ENCODE measurements at places on chromosomes 1 and 21.
A peak's percentile ranks its signal among the peaks of the same experiment; 100 is the strongest.

DNA sequence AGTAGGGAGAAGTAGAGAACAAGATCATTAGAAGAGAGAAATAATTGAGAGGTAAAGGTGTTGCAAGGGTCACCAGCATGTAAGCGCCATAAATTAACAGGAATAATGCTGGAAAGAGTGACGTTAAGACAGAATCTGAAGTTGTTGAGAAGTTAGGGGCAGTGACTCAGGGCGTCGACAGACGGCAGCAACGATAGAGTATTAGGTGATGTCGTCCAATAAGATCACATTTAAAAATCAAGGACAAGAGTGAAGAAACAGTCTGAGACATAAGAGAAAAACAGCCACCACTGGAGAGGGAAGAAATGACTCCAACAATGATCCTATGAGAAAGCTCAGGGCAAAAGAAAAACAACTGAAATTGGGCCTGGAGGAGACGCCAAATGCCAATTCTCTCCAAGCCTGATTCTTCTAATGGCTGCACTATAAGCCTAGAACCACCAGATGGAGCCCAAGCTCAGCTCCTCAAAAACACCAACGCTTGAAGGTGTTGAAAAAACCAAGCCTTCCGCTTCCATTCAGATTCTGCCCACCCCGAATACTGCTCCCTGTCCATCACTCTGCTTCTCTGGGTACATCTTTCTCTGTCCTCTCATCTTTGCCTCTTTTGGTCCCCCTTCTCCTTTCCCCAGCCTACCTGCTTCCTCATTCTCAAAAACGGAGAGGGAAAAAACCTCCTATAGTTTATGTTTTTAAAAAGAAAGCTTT is 70.0 kb downstream of the LUZP1 start:
- H3K4me3 ChIP-seq, result no peak overlapping the region
- H3K36me3 ChIP-seq, result peaks cover 34% of the 10 kb centered on the region
- no peak overlapping the region for H3K27ac ChIP-seq
- H3K27me3 ChIP-seq, result no peaks in the 10 kb centered on the region
- DNase-seq, result peak; percentile 83

GRCh38 chr1:26327956-26328362 is 10.2 kb downstream of the CD52 start:
- no peak overlapping the region for H3K27ac ChIP-seq
- no peak for DNase-seq
- H3K4me3 ChIP-seq, result no peak overlapping the region
- H3K4me1 ChIP-seq, result no peaks in the 10 kb centered on the region
- no peaks in the 10 kb centered on the region for H3K36me3 ChIP-seq
- H3K27me3 ChIP-seq, result no peaks in the 10 kb centered on the region

GRCh38 chr1:110915804-110916203 is 42.9 kb downstream of the CD53 start:
- H3K27ac ChIP-seq, result no peak overlapping the region
- no peak for DNase-seq
- no peak overlapping the region for H3K4me3 ChIP-seq
- no peaks in the 10 kb centered on the region for H3K36me3 ChIP-seq
- H3K4me1 ChIP-seq, result no peaks in the 10 kb centered on the region

DNA sequence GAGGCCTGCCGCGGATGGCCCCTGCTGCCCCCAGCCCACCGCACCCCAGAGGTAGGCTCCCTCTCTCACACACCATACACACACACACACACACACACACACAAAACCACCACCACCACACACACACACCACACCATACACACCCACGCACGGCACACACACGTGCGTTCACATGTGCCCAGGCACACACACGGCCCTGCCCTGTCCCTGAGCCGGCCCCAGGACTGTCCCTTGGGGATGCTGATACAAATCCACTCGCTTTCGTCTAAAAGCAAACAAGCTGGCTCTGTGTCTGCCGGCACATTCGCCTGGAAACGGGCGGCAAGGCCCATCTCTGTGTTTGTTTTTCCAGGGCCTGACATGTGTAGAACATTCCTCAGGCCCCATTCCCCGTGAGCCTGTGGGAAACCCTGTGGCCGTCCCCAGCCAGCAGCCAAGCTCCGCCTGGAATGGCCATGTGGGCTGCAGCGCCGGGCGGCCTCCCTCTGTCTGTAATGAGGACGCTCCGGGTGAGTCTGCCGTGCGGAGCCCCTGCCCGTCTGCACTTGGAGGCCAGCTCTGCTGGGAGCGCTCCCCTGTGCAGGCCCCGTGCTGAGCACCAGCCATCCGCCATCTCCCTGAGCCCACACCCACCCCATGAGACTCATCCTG is 67.4 kb downstream of the DMRTB1 start:
- no peaks in the 10 kb centered on the region for H3K4me1 ChIP-seq
- H3K36me3 ChIP-seq, result no peaks in the 10 kb centered on the region
- DNase-seq, result peak; percentile 56

GRCh38 chr1:234851450-234852438 is 241.8 kb upstream of the IRF2BP2 start:
- no peak overlapping the region for H3K4me3 ChIP-seq
- H3K36me3 ChIP-seq, result no peaks in the 10 kb centered on the region
- H3K27me3 ChIP-seq, result no peaks in the 10 kb centered on the region
- peak; percentile 48 for DNase-seq
- H3K4me1 ChIP-seq, result peaks cover 4% of the 10 kb centered on the region
- no peak overlapping the region for H3K27ac ChIP-seq

DNA sequence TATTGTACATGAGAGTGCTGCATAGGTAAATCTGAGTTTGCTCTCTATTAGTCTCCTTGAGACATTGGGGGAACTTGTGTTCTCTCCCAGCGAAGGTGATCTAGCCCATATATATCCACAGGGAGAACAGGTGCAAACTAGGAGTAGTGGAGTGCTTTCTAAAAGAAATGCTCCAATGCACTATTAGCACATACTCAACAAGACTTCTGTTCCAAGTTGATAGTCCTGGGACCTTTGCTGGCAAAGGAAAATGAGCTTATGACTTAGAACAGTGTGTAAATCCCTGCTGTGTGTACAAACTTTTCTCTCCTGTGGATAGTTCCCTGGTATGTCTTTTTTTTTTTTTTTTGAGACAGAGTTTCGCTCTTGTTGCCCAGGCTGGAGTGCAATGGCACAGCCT is 25.5 kb downstream of the CFAP126 start:
- no peaks in the 10 kb centered on the region for H3K4me1 ChIP-seq
- no peak overlapping the region for H3K4me3 ChIP-seq
- no peak for DNase-seq
- no peak overlapping the region for H3K27ac ChIP-seq
- H3K27me3 ChIP-seq, result no peaks in the 10 kb centered on the region
- H3K36me3 ChIP-seq, result peaks cover 92% of the 10 kb centered on the region

DNA sequence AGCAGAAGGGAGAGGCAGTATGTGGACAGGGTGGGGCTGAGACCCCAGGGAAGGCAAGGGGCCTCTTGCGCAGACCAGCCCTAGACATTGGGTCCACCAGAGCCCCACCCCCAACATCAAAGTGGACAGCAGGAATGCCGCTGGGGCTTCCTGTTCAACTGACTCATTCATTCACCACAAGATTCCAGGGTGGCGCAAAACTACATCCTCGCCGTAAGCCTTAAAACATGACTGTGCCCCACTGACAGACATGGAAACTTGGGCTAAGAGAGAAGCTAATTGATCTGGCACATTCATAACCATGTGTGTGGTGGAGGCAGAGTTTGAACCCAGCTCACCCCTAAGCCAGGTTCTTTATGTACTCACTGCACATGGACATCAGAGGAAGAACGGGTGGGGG is 14.0 kb downstream of the COL16A1 start:
- no peaks in the 10 kb centered on the region for H3K36me3 ChIP-seq
- no peak overlapping the region for H3K4me3 ChIP-seq
- no peak overlapping the region for H3K27ac ChIP-seq
- H3K4me1 ChIP-seq, result no peaks in the 10 kb centered on the region
- no peak for DNase-seq
- no peaks in the 10 kb centered on the region for H3K27me3 ChIP-seq

- H3K36me3 ChIP-seq, result no peaks in the 10 kb centered on the region
- no peak for DNase-seq
- H3K27ac ChIP-seq, result no peak overlapping the region
Observed at GRCh38 chr1:181990728-181991127, 70.8 kb downstream of the ZNF648 start.

- H3K27ac ChIP-seq, result peak within 1 kb of the TSS; percentile 78
- H3K4me3 ChIP-seq, result peak within 1 kb of the TSS; percentile 99
- H3K36me3 ChIP-seq, result no peaks in the 10 kb centered on the region
- DNase-seq, result peak; percentile 84
- H3K27me3 ChIP-seq, result no peaks in the 10 kb centered on the region
Observed at GRCh38 chr21:46183910-46184624, at the start of gene SPATC1L. Gene SPATC1L, minus strand, starts transcription at chr21:46184459. Its CDS starts 1,643 bp downstream, at chr21:46182816.

DNA sequence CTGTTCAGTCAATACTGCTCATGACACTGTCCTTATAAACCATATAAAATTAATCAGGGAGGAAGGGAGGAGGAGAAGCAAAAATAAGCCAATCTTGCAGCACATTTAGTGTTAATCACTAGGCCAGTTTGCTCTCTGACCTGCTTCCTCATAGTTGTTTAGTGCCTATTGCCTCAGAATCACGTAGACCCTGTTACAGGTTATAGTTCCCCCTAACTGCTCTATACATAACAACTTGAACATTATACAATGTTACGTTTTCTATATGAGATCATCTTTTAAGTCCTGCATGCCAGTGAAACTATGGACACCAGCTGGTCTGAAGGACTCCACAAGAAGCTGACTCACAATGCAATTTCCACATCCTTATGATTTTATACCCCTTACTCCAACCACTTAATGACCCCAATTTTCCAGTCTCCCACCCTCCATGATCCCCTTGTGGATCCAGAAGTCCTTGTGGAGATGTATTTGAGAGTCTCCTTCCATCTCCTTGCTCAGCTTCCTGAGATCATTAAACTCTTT is 34.9 kb upstream of the TACSTD2 start:
- H3K27me3 ChIP-seq, result peaks cover 14% of the 10 kb centered on the region
- no peaks in the 10 kb centered on the region for H3K36me3 ChIP-seq
- H3K4me1 ChIP-seq, result peaks cover 2% of the 10 kb centered on the region
- no peak overlapping the region for H3K4me3 ChIP-seq
- DNase-seq, result no peak
- no peak overlapping the region for H3K27ac ChIP-seq

GRCh38 chr1:175237389-175237788 is 44.8 kb upstream of the KIAA0040 start:
- DNase-seq, result no peak
- peaks cover 5% of the 10 kb centered on the region for H3K4me1 ChIP-seq
- H3K4me3 ChIP-seq, result no peak overlapping the region
- no peaks in the 10 kb centered on the region for H3K27me3 ChIP-seq
- H3K27ac ChIP-seq, result no peak overlapping the region

DNA sequence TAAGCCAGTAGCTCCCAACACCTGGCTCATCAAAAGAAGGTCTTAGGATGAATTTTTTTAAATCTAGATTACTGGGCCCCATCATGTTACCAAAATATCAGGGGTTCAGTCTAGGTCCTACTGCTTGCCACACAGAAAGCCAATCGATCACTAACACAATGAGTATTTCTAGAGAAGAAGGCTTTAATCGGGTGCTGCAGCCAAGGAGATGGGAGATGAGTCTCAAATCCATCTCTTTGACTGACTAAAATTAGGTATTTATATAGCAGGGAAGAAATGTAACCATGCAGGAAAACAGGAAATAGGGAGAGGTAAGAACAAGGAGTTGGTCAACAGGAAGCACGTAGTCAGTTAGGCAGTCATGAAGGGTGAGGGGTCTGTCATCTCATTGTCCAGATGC is 288.2 kb downstream of the CEP170 start:
- H3K27ac ChIP-seq, result no peak overlapping the region
- no peak overlapping the region for H3K4me3 ChIP-seq
- H3K36me3 ChIP-seq, result no peaks in the 10 kb centered on the region
- no peak for DNase-seq
- H3K4me1 ChIP-seq, result no peaks in the 10 kb centered on the region

GRCh38 chr1:4063516-4063915 is 163.4 kb upstream of the C1orf174 start:
- no peaks in the 10 kb centered on the region for H3K27me3 ChIP-seq
- H3K27ac ChIP-seq, result no peak overlapping the region
- no peaks in the 10 kb centered on the region for H3K4me1 ChIP-seq
- DNase-seq, result no peak
- no peaks in the 10 kb centered on the region for H3K36me3 ChIP-seq
- no peak overlapping the region for H3K4me3 ChIP-seq

- no peaks in the 10 kb centered on the region for H3K4me1 ChIP-seq
- no peak for DNase-seq
- no peak overlapping the region for H3K27ac ChIP-seq
- H3K27me3 ChIP-seq, result no peaks in the 10 kb centered on the region
- no peaks in the 10 kb centered on the region for H3K36me3 ChIP-seq
- no peak overlapping the region for H3K4me3 ChIP-seq
Observed at GRCh38 chr1:244552336-244552735, 91.3 kb downstream of the CATSPERE start.

GRCh38 chr1:103220631-103221041 is 112.3 kb upstream of the COL11A1 start:
- H3K4me1 ChIP-seq, result no peaks in the 10 kb centered on the region
- no peak for DNase-seq
- no peak overlapping the region for H3K4me3 ChIP-seq
- no peaks in the 10 kb centered on the region for H3K36me3 ChIP-seq

- peak overlapping the region; percentile 39 for H3K4me3 ChIP-seq
- peak overlapping the region; percentile 48 for H3K27ac ChIP-seq
- peaks cover 80% of the 10 kb centered on the region for H3K36me3 ChIP-seq
- H3K4me1 ChIP-seq, result peaks cover 46% of the 10 kb centered on the region
Observed at GRCh38 chr1:208233546-208233945, 10.6 kb downstream of the PLXNA2 start.

- H3K27me3 ChIP-seq, result no peaks in the 10 kb centered on the region
- no peak for DNase-seq
- H3K27ac ChIP-seq, result no peak overlapping the region
- no peak overlapping the region for H3K4me3 ChIP-seq
- H3K36me3 ChIP-seq, result no peaks in the 10 kb centered on the region
Observed at GRCh38 chr1:52192436-52192835, 50.5 kb downstream of the ZFYVE9 start.

- H3K27me3 ChIP-seq, result no peaks in the 10 kb centered on the region
- H3K4me1 ChIP-seq, result peaks cover 2% of the 10 kb centered on the region
- H3K27ac ChIP-seq, result no peak overlapping the region
- H3K36me3 ChIP-seq, result peaks cover 7% of the 10 kb centered on the region
- DNase-seq, result no peak
Observed at GRCh38 chr1:95022644-95022926, 50.2 kb downstream of the ALG14 start.

- no peaks in the 10 kb centered on the region for H3K27me3 ChIP-seq
- no peaks in the 10 kb centered on the region for H3K36me3 ChIP-seq
- no peak for DNase-seq
- H3K4me3 ChIP-seq, result no peak overlapping the region
- H3K4me1 ChIP-seq, result no peaks in the 10 kb centered on the region
Observed at GRCh38 chr1:48807554-48808260, 31.0 kb upstream of the BEND5 start.

DNA sequence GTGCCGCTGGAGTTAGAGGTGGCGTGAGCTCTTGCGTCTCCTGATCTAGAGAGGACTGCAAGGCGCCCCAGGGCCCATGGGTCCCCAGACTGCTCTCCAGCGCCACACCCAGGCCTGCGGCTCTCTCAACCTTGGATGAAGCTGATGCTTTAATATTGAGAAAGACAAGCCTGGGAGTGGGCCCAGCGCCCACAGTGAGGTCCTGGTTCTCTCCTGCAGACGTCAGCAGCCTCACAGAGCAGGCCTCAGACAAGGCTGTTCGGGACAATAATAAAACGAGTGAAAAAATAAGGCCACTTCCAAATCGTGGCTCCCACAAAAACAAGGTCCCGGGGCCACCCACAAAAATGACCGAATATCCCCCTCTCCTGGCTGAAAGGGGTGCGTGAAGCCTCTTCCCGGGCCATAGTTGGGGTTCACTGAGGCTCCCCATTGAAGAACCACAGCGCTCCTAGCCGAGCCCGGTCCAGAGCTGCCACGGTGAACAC is 6.0 kb upstream of the DNMT3L start:
- H3K4me1 ChIP-seq, result peaks cover 8% of the 10 kb centered on the region
- no peak overlapping the region for H3K4me3 ChIP-seq
- no peak overlapping the region for H3K27ac ChIP-seq
- no peaks in the 10 kb centered on the region for H3K27me3 ChIP-seq
- no peaks in the 10 kb centered on the region for H3K36me3 ChIP-seq
- peak; percentile 76 for DNase-seq
